ENCODE measurements at places on chromosomes 1 and 21. TPM values are rescaled to one million over a fixed set of nuclear protein-coding genes. Genes with fewer than 3 reads are reported as not detected.

The TRIM67 gene
- 0.47 TPM for total RNA-seq

The C1orf198 gene
- total RNA-seq, result 80.0 TPM

The UQCRHL gene
- total RNA-seq, result 4.7 TPM

The MIXL1 gene
- total RNA-seq, result not detected

The FGR gene
- total RNA-seq, result 10.9 TPM

The OR2L13 gene
- total RNA-seq, result not detected

The ZFP69B gene
- 2.9 TPM for total RNA-seq
